ENCODE measurements at places on chromosomes 1 and 21.
A peak's percentile ranks its signal among the peaks of the same experiment; 100 is the strongest.

- DNase-seq = no peak
Measured at GRCh38 chr1:58964880-58965279, 181.0 kb upstream of the JUN start.

DNA sequence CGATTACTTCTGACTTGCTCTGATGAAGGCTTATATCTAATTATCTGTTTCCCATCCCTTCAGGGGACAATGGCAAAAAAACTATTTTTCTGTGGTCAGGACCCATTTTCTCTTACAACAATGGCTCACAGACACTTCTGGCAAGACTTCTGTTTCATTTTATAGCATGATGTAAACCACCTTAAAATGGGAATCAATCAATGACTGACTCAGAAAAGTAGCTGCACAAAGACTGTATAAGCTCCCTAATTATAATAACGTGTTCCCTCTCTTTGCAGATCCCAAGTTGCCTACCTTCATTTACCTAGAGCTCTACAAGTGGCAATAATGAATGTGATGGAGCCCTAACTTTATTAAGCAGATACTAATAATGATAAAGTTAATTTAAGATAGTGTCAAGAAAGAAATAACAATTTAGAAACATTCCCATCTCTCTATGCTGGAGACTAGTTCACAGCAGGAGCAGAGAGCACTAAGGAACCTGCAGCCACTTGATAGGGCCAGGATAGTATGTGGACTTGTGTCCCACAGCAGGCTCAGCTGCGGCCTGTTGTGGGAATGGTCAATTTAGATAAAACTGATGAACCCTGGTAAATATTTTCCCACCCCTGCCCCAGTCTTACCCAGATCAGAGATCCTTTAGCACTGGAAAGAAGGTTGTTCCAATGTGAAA is 538 bp downstream of the GBP2 start:
- peak; percentile 12 for DNase-seq

DNA sequence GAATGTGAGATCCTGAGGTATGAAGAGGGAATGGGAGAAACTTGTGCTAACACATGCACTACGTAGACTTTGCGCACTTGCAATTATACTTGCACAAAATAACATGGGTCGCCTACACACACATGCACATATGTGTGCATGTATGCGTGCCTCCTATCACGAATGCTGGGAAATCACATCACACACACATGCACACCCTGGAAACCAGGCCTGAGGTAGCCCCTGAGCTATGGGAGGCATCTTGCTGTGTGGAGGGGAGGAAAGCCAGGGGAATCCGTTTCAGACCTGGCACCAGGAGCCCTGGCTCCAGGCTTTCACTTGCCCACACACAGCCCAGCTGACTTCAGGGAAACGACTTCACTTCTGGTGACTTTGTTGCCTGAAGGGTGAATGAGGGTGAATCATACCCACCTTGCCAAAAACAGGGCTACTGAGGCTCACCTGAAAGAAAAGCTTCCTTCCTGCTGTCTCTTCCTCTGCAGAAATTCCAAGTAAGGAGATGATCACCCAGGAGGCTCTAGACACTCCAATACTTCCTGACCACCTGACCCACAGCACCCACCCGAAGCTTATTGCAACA is 136.0 kb upstream of the NGF start:
- DNase-seq = no peak

- DNase-seq = no peak
Measured at GRCh38 chr1:25685938-25686665, 69.5 kb downstream of the MAN1C1 start.

DNA sequence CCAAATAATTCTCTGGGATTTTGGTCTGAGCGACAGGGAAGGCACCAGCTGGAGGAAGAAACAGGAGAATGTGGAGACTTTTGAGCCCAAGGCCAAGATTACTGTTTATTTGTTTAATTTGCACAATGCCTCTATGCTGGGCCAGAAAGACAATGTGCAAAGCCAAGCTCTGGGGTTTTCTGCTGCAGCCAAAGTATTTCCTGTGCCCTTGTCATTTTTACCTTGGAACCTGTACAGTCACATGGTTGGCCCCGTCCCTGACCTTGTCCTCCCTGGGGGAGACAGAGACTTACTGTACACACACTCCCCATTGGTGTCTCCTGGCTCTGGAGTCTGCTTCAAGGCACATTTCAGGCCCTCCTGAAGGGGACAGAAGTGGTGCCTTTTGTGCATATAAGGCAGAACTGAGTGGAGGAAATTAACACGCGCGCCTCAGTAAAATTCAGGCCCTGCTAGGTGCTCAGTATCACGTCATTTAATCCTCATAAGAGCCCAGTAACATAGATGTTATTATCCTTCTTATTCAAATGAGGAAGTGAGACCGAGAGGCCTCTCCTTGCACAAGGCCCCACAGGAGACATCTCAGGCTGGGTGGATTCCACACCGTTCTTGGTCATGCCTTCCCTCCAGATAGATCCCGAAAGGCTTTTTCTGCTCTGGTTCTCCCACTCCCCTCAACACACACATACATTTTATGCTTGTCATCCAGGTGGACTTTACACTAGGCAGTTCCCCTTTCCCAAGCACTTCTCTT is 21.1 kb downstream of the C1orf115 start:
- no peak for DNase-seq

GRCh38 chr1:103283371-103283770 is 175.0 kb upstream of the COL11A1 start:
- no peak for DNase-seq

DNA sequence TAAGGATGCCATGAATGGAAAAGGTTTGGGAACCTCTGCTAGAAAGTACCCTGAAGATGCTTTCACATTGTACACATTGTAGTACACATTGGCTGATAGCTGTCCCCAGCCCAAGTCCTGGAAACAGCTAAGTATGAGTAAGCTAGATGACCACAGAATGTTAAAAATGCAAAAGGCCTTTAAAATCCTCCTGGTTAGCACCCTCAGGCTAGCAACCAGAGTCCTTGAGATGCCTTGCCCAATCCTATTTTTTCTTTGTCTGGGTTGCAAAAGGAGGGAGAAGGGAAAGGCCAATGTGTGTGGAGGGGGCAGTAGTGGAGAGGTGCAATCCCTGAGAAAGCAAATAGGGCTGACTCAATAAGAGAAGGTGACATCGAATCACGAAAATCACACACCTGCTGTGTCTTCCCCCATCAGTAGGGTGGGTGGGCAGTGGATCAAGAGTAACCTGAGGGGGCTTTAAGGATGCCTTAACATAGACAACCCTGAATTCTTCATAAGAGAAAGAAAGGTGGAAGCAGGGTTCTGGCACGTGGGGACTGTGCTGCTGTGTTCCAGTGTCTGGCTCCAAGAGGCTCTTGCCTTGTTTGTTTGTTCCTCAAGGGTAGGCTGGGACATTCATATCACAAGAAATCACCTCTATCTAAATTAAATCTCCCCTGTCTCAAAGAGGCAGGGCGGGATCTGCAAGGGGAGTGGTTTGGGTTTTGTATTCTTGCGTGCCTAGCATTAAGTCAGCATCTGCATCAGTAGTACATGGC is 266.2 kb upstream of the PLXNA2 start:
- DNase-seq = no peak

DNA sequence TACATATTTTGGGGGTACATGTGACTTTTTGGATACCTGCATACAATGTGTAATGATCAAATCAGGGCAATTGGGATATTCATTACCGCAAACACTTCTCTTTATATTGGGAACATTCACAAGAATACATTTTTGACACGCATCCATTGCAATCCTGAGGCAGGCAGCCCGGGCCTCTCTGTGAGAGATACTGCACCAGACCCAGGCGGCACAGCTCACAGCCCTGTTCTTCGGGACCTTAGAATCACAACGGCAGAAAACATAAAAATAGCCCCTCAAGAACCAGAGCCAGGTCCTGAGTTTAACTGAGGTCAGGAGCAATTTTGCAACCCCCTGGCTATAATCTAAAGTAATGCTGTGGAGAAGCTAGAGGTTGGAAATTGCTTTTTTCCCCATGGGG is 90.8 kb upstream of the PGBD5 start:
- no peak for DNase-seq

GRCh38 chr1:2969845-2970291 is 51.4 kb upstream of the ACTRT2 start:
- no peak for DNase-seq

DNA sequence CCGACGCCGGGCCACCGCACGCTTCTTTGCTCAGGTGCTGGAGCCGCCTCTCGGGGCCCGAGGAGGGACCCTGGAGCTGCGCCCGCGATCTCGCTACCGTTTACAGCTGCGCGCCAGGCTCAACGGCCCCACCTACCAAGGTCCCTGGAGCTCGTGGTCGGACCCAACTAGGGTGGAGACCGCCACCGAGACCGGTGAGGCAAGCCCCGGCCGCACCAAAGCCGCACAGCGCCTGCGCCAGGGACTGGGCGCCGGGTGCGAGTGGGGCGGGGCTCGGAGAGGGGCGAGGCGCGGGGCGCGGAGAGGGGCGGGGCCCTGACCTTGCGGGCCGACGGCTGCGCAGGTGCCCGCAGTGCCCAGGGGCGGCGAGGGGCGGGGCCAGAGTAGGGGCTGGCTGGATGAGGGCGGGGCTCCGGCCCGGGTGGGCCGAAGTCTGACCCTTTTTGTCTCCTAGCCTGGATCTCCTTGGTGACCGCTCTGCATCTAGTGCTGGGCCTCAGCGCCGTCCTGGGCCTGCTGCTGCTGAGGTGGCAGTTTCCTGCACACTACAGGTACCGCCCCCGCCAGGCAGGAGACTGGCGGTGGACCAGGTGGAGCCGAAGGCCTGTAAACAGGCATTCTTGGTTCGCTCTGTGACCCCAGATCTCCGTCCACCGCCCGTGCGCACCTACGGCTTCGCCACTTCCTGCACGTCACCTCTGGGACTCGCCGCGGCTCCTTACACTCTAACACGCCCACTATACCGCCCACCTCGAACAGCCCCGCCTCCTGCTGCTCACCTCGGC is 9.8 kb upstream of the CDC20 start:
- DNase-seq = peak; percentile 58

GRCh38 chr1:42085596-42085995 is 67.6 kb upstream of the GUCA2B start:
- DNase-seq = no peak

DNA sequence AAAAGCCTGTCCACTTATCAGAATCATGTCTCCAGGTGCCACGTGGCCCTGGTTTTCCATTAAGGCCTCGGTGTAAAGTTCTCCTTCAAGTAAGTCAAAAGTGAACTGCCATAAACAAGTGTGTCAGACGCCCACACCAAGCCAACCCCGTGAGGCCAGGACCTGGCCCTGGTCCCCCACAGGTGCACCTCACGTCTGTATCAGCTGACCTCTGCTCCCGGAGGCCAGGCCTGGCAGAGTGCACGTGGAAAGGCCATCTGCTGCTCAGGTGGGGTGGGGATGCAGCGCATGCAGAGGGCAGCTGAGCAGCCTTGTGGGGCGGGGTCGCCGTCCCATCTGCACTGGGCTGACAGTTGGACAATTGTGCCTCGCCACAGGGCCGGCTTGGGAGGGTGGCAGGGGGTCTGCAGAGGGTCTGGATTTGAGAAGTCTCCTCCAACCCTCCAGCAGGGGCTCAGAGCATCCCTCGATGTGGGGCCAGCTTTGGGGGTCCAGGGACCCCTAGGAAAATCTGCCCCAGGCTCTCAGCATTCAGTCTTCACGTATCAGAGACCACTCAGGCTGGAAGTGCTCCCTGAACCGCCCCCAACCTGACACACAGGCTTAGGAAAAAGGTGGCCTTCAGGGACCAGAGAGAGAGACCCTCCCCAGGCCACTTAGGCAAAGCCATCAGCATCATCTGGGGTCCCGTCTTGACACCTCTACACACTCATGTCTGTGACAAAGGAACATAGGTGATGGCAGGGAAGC is 3.0 kb downstream of the SLC19A1 start:
- no peak for DNase-seq

DNA sequence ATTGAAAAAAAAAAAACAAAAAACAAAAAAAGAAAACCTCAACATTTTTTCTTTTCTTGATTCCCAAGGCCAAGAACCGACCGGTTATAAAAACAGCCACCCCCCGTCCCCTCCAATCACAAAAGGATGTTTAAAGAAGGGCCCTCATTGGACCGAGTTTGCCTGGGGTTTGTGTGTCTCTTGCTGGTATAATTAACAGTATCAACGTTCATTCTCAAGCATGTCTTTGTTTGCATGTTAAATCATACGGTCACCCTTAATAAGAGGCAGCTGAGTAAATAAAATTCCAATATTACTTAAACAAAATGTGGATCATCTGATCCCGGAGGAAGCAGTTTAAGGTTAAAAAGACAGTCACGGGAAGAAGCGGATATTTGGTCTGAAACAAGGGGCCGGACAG is 201.1 kb downstream of the PRDM2 start:
- no peak for DNase-seq

- DNase-seq = no peak
Measured at GRCh38 chr1:245687152-245687635, 532.4 kb downstream of the KIF26B start.
